HFF-Myc (cell line): ENCODE measurements at places on chromosomes 6 and 20.

GRCh38 chr6:166998256-166999144, 697 bp upstream of the CEP43 start:
- DNase-seq = no peak

GRCh38 chr20:8914421-8914820, 154.5 kb upstream of the PLCB4 start:
- no peak for DNase-seq

DNA sequence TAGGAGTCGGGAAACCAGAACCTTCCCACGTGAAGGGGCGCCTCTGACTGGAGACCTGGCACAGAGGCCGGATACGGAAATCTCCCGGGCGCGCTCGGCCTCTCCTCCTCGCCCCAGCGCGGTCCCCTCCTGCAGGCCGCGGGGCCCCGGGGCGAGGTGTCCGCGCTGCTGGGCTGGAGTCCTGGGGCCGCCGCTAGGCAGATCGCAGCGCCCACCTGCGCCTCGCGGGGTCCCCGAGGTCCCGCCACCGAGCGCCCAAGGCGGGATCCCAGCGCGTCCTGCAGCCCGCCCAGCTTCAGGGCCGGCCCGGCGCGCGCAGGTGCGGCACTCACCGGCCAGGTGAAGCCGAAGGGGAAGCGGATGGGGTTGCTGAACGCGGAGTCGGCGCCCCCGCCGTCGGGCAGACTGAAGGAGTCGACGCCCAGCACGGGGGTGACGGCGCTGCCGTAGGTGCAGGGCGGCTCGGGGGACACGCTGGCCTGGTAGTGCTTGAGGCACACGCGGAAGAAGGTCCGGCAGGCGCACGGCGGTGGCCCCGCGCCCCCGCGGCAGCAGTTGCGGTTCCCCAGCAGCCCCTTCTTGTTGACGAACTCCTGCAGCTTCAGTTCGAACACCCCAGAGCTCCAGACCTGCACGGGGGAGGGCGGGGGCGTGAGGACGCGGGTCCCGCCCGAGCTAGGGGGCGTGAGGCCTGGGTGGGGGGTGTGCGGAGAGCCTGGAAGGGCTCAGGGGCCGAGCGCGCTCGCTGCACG, 1.5 kb downstream of the DLL1 start:
- DNase-seq = no peak

GRCh38 chr20:11436113-11436905, 481.4 kb upstream of the BTBD3 start:
- no peak for DNase-seq

DNA sequence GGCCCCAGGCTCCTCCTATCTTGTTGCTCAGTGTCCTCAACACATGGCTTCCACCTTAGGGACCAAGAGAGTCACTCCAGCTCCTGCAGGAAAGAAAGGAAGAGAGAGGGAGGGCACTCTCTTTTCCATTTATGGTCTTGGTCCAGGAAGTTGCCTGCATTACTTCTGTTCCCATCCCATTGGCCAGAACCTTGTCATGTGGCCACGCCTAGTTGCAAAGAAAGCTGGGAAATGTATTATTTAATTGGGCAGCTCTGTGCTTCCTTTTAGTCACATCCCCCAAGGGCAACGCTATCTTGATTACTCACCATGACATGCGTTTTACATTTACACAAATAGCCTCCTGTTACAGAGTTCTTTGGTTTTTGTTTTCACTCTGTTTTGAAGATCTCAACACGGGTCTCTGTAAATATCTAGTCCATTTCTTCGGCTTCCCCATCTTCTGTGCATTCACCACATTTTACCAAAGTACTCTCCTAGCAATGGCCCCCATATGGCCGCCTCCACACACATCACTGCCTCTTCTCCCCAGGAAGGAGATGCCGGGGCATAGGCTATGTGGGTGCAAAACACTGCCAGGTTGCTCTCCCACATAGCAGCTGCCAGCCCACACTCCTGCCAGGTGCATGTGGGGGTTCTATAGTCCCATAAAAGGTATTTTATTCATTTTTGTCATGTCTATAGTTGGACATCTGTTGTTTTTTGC, 35.7 kb upstream of the ZMYND8 start:
- peak; percentile 99 for DNase-seq

GRCh38 chr6:12024699-12025434, 12.8 kb downstream of the HIVEP1 start:
- no peak for DNase-seq
